ENCODE measurements at places on chromosomes 11 and 22. TPM values are rescaled to one million over a fixed set of nuclear protein-coding genes. Genes with fewer than 3 reads are reported as not detected.

The SCN2B gene
- polyA plus RNA-seq, result not detected

The FOLR1 gene
- not detected for polyA plus RNA-seq

The PGR gene
- polyA plus RNA-seq, result not detected

The DGAT2 gene
- polyA plus RNA-seq, result not detected

The LIF gene
- polyA plus RNA-seq, result not detected

The DNAJB7 gene
- 0.23 TPM for polyA plus RNA-seq

Data from CD4-positive, CD25-positive, alpha-beta regulatory T cell (primary cell).